ENCODE measurements at places on chromosomes 1 and 21.

- no peak for DNase-seq
These were observed 9.0 kb downstream of the CREG1 start for GRCh38 chr1:167544447-167545093.

GRCh38 chr21:42956824-42957630 lies 17.3 kb upstream of the PKNOX1 start:
- no peak for DNase-seq

DNA sequence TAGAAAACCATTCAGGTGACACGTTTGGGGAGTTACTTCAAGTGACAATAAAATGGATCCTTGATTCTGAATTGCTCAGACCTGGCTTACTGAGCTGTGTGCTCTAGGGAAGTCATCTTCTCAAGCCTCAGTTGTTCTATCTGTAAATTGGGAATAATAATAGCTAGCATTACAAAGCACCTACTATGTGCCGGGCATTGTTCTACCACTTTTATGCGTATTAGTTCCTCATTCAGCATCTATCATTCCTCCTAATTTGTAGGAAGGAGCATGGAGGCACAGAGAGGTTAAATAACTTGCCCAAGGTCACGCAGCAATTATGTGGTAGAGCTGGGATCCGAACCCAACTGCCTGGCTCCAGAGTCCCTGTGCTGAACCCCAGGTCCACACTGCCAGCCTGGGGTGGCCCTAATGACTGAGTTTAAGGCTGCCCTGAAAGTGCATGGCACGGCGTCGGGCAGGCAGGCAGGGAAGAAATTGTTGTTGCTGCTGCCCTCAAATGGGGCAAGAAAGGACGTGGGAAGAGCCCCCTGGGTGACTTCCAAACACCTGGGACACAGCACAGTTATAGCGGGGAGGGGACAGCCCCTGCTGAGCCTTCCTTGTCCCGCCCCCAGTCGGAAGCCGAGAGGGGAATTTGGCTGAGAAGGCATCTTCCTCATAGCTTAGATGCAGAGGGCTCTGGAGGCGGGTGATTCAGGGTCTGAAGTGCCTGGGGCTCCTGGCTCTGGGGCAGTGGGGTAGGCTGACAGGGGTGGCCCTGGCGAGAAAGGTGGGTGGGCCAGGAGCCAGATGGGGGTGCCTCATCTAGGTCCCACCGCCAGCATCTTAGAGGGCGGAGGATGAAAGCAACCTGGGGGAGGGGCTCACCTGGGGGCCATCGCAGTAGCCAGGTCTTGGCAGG lies 86.5 kb upstream of the IFFO2 start:
- DNase-seq, result no peak

DNA sequence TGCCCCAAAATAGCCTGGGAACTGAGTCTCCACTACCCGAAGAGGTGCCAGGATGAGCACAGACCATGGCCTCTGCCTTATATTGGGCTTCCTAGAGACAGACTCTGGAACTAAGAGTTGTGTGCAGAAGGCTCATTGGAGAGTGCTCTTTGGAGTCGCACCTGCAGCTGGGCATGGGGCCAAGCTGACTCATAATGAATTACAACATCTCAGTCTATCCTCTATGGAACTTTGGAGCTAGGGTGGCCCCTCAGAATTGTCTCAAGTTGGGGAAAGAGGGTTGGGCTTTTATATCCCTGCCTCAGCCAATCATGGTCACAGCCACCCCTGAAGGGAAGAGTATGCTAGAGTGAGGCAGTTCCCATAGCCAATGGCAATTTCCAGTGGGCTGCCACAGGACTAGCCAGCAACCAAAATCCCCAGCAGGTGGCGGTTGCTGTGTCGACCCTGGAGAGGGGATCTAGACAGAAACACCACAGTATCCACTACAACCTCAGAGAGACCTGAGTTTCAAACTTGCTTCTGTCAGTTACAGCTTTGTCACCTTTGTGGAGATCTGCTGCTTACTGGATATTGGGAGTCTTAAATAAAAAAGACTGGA lies 93.8 kb downstream of the DMRTA2 start:
- no peak for DNase-seq
